ENCODE measurements at places on chromosomes 11 and 22.

GRCh38 chr11:16796311-16796710 lies 57.9 kb downstream of the C11orf58 start:
- no peak for DNase-seq

GRCh38 chr11:78076733-78077403 lies 2.8 kb downstream of the NDUFC2 start:
- no peak for DNase-seq

DNA sequence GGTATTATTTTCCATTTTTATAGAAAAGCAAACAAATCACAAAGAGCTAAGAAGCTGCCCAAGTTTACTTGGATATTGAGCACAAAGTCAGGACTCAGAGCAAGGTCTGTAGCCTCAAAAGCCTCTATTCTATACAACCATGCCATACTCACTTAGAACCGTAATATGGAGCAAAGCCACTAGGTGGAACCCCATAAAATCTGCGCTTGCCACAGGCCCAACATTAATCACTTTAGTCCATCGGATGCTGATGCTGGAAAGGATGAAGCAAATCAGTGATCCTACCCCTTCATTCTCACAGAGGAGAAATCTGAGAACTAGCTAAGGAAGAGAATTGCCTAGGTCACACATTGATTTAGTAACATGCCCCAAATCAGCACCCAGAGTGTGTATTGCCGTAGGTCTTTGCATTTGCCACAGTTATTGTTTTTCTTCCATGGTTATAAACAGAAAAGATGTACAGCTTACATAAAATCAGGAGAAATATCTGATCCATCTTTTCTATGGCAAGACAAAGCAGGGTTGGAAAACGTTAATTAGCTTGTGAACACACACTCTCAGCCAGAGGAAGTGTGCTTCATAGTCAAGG lies 56.7 kb upstream of the RAB38 start:
- no peak for DNase-seq

GRCh38 chr11:85088286-85088685 lies 538.9 kb downstream of the DLG2 start:
- no peak for DNase-seq

GRCh38 chr11:11816511-11817314 lies 25.1 kb upstream of the USP47 start:
- no peak for DNase-seq

DNA sequence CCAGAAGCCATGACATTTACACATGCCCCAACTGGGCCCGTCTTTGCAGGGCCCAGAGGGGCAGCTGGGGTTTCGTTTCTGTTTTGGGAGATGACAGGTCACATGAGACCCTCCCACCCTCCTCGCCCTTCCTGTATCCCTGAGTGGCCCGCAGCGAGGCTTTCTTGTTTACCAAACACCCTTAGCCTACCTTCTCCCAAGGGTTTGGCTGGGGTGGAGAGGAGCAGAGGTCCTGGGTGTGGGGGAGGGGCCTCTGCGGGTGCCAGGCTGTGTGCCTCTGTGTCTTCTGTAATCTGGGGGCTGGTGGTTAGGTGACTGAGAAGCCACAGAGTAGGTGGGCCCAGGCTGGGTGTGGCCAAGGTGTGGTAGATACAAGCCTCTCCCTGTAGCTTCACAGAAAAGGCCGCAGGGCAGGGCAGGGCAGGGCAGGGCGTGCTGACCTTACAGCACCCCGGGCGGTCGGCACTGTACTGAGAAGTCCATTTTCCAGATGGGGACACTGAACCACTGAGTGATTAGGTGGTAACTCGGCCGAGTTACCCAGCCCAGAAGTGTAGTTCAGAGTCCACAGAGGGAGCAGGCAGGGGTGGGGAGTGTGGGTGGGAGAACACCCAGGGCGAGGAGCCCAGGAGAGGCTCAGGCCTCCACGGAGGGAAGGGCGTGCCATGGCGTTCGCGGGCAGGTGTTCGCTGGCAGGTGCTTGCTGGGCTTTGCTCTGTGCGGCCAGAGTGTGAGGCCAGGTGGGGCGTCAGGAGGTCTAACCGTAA lies 8.7 kb downstream of the PRR5 start:
- DNase-seq: no peak

DNA sequence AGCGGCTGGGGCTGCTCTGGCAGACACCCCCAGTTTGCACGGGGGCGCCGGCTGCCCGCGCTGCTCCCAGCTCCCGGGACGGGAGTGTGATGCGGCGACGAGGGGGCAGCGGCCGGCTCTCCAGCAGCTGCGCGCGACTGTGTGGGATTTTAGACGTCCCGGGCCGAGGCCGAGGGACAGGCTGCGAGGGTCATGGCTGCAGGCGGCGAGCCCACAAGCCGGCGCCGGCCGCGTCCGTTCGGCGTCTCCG lies 159 bp downstream of the FZD4 start:
- DNase-seq: no peak

- peak; percentile 78 for DNase-seq
Observed at GRCh38 chr22:21014726-21015465, at the start of gene P2RX6. TSS of gene P2RX6 (plus strand) at chr22:21015165. CDS start at chr22:21015175, 10 bp downstream.

- no peak for DNase-seq
Observed at GRCh38 chr11:19200410-19201201, 1.2 kb downstream of the CSRP3 start.

- no peak for DNase-seq
Observed at GRCh38 chr22:19929586-19930550, 11.7 kb upstream of the COMT start.

All from right forelimb (tissue), 1 donor.